ENCODE measurements at places on chromosomes 3 and 15.

- no peak for DNase-seq
Observed at GRCh38 chr3:66179793-66180192, 41.0 kb upstream of the SLC25A26 start.

DNA sequence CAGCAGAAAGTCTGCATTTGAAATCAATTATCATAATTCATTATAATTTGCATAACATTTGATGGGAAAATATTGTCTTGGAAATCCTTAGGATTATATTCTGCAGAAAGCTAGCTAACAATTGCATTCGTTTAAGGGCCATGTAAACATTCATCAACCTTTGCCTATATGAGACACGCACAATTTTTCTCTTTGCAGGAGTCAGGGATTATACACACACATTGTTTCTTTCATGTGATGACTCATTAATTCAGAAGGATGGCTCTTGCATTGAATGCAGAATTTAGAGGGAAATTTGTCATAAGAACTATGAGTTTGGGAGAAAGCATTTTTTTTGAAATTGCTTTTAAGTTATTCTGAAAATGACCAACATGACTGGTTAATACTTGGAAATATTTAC lies 844.7 kb downstream of the DIPK2A start:
- no peak for DNase-seq

DNA sequence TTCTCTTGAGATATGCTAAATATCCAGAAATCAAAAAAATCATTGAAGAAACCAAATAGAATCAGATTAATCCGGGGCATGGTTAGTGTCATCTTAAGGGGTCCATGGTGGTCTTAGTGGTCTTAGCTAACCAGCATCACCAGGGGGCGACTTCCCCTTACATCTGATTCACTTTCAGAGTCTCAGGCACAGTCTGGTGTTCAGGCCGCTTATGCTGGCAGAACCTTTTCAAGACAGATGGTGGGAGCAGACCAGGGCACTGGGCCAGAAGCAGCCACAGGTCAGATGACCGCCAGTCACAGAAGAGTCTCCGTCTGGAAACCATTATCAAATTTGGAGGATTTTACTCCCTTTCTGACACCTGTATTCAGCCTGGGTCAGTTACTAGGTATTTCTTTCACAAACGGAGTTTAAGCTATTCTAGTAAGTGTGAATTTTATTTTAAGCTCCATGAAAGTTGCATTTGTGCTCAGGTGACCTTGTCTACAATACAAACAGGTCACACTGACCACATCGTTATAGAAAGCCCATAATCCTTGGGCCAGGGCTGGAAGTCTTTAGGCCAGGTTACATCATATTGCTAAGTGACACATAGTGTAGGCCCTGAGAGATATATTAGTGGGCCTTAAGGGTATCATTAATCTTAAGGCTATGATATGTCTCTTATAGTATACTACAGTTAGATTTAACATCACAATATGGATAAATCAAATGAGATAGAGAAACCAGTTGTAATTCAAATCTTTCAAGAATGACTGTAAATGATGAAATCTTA lies 365.5 kb downstream of the GBE1 start:
- DNase-seq, result no peak

- DNase-seq, result no peak
Observed at GRCh38 chr3:108102420-108103039, 11.7 kb upstream of the CD47 start.

DNA sequence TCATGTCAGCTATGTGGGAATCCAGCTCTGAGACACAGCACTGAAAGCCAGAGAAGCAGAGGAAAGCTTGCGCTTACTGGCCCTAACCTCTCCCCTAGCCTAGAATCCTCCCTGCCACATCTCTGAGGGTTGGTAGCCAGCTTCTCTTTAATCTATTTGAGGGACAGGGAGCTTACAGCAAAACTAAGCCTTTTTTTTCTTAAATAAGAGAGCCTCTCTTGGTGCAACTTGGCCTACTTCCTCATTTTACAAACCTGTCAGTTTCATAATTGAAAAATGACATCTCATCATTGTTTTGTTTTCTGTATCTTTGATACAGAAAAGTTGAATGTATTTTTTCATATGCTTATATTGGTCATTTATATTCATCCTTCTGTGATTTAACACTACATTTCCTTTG lies 193.9 kb downstream of the ZNF621 start:
- no peak for DNase-seq

DNA sequence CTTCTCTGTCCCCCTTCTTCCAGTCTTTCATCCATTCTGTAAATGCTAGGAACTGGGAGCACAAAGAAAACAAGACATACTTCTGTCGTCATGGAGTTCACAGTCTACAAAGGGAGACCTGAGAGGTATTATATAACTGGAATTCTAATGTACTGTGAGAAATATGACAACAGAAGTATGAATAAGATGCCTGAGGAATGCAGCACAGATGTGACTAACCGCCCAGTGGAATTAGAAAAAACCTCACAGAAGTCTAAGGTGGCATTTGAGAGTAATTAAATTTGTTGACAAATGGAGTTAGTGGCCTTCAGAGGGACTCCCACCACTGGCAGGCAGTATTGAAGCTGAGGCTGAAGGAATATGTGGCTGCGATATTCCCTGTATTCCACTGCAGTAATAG lies 168.5 kb upstream of the FAM3D start:
- DNase-seq, result no peak

GRCh38 chr3:177212756-177213155 lies 15.5 kb upstream of the TBL1XR1 start:
- no peak for DNase-seq

- DNase-seq, result no peak
Observed at GRCh38 chr3:157059661-157060060, 100.3 kb downstream of the CCNL1 start.

DNA sequence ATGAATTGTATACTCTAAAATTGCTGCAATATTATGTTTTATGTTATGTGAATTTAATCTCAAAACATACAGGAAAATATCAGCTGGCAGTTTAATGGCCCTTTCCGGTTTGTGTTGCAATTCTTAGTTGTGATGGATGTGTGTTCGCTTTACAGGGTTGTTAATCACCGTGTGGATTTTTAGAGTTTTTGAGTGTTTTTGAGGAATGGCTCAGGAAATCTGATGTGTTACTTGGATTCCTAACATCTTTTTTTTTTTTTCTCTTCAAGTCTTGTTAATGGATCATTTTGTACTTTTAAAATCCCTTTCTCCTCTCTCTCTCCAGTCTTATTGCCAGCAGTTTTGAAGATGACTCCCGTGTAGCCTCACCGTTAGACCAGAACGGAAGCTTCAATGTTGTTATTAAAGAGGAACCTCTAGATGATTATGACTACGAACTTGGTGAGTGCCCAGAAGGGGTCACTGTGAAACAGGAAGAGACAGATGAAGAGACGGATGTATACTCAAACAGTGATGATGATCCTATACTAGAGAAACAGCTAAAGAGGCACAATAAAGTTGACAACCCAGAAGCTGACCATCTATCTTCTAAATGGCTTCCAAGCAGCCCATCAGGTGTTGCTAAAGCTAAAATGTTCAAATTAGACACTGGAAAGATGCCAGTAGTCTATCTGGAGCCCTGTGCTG lies 35.7 kb downstream of the MGA start:
- peak; percentile 59 for DNase-seq

GRCh38 chr15:57972864-57973263 lies 92.6 kb downstream of the ALDH1A2 start:
- no peak for DNase-seq

GRCh38 chr3:84637272-84637671 lies 321.5 kb upstream of the CADM2 start:
- DNase-seq, result no peak

DNA sequence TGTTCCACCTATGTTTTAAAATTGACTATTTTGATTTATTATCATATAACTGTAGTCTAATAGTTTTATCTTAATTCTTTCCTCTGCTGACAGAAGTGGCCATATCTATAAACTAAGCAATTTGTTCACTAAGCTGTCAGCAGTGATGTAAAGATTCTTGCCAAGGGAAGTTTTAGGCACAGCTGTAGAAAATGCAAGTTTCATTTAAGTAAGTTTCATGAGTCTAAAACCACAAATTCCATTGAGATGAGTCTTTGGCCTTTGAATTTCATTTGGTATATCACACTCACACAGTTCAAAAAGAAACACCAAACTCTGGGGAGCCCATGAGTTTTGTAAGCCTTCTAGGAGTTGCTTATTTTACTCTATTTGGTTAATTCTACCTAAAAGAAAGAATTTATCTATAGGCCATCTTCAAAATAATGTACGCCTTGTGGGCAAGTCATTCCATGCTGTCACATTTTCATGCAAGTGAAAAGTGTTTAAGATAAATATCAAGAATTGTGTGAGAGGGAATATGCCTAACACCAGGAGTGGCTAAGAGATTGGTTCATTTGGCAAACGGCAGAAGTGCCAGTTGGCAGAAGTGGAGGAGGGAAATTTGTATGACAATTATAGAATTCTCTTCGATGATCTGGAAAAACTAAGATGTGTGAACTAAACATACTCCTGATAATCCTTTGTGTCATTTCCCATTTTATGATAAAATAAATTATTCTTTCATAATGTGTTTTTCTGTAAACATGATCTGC lies 292.9 kb downstream of the ZIC4 start:
- no peak for DNase-seq

GRCh38 chr15:86935841-86936240 lies 856.2 kb downstream of the AGBL1 start:
- no peak for DNase-seq

GRCh38 chr3:119600732-119601131 lies 3.0 kb downstream of the PLA1A start:
- peak; percentile 51 for DNase-seq

- peak; percentile 62 for DNase-seq
Observed at GRCh38 chr3:129003578-129004112, 2.5 kb downstream of the EFCC1 start.

DNA sequence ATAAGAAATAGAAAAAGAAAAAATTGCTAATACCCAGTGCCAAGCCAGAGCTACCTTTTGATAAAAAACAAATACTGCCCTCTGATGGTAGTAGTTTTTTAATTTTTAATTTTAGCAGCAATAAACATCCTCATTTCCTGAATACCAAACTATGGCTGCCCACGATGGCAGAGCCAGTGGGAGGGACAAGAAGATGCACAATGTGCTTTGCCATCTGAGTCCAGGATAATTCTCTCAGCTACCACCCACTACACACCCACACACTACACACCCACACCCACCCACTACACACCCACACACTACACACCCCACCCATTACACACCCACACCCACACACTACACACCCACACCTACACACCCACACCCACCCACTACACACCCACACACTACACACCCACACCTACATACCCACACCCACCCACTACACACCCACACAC lies 17.8 kb downstream of the CEP19 start:
- peak; percentile 20 for DNase-seq

DNA sequence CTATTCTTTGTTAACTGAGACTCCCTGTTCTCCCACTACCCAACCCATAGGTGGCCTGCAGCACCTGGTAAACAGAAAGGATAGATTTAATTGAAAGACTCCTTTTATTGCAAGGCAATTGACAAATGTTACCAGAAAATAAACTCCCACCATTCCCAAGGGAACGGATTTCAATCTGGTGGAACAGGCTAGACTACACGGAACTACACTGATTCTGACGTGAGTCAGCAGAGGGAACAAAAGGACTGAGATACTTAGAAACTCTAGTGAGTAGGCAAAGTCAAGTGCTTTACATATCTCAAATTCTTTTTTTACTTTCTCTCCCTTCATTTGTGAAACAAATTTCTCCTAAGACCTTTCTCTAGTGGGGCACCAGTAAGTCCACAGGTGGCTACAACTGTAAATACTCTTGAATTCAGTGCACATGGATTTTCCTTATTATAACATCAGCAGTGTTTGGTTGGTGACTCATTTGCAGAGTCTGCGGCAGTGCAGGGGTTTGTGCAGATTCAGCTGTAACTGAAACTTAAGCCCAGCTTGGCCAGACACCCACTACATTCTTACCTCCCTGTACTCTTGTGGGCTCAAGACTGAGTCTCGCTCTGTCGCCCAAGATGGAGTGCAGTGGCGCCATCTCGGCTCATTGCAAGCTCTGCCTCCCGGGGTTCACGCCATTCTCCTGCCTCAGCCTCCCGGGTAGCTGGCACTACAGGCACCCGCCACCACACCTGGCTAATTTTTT lies 34.3 kb upstream of the PLSCR2 start:
- DNase-seq, result peak; percentile 19

- DNase-seq, result no peak
Observed at GRCh38 chr3:180329187-180329586, 272.8 kb upstream of the TTC14 start.

DNA sequence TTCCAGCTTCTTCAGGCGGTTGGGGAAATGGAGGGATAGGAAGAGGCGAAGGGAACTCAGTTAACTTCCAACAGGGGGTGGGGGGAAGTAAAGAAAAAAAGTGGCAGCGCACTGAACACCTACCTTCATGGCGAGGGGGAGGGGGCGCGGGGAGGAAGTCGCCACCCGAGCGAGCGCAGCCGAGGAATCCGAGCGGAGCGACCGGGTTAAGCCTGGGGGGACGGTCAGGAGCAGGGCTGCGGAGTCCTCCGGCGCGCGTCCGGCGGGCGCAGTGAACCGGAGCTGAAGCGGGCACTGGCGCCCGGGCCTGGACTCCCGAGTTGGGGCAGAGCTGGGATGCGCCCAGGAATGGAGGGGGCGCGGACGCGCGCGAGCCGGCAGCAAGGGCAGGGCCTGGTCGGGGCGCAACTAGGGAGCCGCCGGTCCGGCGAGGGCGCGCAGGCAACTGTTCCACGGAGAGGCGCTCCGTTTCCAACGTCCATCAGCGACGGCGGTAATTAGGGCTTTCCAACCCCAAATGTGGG lies at the start of gene WNT5A:
WNT5A (minus strand) TSS at position 450 of the 524 bp plus-strand sequence; CDS start at position 129, 321 bp downstream.
- no peak for DNase-seq

DNA sequence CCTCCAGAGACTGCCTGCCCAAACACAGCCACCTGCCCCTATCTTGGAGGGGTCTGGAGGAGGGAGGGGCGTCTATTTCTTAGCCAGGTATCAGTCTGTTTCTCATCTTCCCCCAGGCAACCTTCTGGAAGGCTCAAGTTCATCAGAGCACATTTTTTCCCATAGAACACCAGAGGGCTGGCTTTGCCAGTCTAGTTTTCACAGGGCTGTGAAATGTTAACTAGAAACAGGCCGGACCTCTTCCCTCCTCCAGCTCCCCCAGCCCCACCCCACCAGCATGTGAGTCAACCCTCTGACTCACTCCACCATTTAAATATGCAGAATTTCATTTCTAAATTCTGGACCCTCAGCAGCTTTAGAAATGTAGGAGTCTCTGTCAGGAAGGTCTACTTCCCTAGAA lies 66.9 kb downstream of the SLCO2A1 start:
- no peak for DNase-seq

DNA sequence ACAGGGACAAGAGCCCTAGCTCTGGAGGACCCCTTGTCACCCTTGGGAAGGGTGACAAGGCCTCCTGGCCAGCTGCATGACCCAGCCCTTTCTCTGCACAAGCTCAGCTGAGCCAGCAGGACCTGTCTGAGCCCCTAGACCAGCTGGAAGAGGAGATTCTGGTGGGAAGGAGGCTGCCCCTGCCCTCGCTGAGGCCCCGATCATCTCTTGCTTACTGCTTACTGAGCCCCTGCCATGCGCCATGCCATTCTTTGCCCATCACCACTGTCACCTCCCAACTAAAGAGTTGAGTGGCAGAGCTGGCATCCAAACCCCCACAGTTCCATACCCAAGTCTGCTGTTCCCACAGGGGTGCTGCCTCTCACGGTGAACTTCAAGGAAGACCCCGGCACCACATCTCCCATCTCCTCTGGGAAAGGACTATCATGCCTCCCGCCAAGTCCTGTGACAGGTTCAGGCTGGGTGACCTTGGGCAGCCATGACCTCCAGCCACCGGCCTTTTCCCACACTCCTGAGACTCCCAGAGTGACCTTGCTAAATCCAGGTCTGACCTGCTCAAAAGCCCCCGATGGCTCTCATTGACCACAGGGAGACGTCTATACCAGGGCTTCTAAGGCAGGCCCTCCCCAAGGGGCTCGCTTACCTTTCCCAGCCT lies 34.0 kb downstream of the ACSBG1 start:
- DNase-seq, result no peak

Data from activated CD4-positive, alpha-beta T cell treated with anti-CD3 and anti-CD28 coated beads for 48 hours (primary cell).